Suppressor macrophage treated with lipopolysaccharide for 1 hour (primary cell): ENCODE measurements at places on chromosomes 4 and X.

DNA sequence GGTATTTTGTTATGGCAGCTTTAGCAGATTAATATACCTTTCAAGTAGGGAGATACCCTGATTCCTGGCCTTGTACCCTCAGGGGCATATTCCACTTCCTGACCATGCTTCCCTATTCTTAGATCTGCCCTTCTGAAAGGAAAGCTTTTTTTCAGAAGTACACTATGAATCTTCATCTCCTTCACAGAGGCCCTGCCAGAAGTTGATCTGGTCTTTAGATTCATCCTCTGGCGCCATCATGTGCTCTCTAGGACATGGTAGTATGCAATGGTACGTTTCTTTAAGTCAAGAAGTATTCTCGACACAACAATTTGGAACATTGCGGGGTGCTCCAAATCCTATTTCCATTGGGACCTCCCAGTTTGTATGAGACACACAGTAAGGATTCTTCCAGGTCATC lies 39.6 kb upstream of the DIPK2B start:
- DNase-seq, result no peak

- DNase-seq, result no peak
Observed at GRCh38 chrX:116342903-116343302, 93.5 kb upstream of the SLC6A14 start.

DNA sequence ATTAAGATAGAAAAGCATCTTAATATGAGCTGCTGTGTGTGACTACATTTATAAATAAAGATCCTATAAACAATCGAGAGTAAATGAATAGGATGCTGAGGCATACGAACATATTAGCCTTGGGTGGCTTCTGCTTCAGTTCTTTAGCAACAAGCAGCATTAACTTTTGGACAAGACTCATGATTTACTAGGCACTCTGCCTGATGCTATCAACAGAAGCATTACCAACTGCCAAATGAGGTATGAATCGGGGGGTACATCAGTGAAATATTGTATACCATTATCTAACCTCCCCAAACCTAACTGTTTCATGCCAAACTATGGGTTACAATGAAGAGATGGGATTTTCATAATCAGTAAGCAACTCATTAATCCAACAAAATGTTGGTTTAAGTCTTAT lies 113.1 kb downstream of the RAB28 start:
- DNase-seq, result no peak

DNA sequence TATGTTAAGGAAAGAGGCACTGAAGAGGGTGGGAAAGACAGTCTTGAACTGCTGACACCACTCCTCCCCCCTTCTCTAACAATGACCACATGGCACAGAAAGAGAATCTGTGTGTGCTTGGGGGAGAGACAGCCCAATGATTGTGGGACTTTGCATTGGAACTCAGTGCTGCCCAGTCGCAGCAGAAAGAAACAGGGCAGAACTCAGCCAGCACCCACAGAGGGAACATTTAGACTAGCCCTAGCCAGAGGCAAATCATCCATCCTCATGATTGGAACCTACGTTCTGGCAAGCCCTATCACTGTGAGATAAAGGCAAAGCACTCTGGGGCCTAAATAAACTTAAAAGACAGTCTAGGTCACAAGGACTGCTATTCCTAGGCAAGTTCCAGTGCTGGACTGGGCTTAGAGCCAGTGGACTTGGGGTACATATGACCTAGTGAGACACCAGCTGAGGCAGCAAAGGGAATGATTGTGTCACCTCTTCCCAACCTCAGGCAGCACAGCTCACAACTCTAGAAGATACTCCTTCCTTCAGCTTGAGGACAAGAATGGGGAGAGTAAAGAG lies 132.8 kb upstream of the S100G start:
- no peak for DNase-seq

- no peak for DNase-seq
Observed at GRCh38 chr4:175457956-175458355, 354.1 kb downstream of the GPM6A start.

DNA sequence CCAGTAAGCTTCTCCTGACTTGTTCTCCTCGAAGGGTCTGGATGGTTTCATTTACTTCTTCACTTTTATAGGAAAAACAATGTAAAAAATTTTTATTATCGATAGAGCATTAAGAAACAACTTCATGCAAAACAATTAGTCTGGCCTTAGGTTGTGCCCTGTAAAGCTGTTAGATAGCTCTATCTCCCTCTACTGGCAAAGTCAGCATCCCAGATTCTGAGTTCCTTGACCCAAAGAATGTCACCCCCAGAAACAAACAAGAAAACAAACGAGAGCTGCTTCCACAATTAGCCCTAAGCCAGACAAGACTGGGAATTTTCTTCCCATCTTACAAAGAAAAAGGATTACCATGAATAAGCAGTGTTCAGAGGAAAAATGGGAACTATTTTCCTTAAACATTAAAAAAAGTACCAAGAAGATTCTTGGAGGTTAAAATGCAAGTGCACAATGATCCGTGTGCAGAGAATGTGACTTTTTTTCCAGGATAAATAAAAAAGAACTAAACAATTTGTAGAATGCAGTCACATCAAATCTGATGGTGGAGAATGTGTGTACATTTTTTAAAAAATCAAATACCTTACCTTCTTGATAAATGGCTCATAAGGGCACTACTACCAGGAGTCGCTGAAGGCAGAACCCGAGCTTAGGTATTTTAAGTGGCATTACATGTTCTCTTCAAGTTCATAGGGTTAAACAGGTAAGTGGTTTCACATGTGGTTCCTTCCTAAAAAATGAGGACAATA lies 293.2 kb downstream of the FBXO8 start:
- peak; percentile 41 for DNase-seq

DNA sequence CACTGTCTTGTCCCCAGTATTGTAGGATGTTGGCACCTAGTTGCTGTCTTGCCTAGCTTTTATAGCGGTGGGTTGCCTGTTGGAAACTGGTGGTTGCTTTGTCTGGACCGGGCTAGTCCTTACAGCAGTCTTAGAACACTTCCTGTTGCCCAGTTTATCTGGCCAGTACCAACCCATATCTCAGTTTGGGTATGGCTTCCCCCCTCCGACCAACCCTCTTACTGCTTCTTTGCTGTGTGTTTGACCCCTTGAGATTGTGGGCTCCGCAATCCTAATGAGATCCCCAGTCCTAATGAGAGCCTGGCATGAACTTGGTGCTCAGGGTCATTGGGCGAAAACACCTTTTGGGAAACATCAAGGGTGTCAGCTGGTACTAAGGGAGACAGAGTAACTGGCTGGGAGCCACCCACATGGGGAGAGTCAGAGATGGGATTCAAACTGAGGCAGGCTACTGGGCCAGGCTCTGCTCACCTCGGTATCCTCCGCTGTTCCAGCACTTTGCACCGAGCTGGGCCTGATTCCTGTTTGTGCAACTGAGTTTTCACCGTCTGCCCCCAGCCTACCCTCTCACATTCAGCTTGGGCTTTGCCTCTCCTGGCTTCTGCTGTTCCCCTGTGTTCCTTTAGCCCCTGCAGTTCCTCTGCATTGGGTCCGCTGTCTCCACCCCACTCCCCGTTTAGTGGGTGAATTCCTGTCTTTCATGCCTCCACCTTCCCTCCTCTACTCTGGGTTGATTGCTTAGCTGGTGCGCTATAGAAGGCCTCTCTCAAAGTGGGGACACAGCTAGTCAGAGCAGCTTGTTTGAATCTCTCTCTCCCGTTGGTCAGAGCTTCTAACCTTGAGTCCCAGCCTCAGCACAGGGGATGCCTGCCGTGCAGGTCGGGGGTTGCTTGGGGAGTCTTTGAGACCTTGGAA lies 1.6 kb downstream of the TBC1D14 start:
- no peak for DNase-seq

DNA sequence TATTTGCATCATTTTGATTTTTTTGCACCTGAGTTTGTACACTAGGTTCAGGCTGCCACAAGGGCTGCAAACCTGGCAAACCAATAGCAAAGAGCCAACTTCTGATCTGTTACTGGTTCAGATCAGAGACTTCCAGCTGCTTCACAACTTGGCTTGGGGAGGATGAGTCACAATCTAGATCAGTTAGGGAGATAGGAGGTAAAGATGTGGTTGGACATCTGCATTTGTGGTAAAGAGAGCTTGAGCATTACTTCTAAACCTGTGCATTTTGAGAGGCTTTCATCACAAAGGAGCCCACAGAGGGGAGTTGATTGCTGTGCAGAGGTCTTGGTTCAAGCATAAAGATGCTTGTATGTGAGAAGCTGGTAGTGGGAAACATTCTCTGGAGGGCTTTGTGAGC lies 34.5 kb downstream of the LINC00632 start:
- no peak for DNase-seq

GRCh38 chrX:112642349-112642748 lies 37.4 kb downstream of the LHFPL1 start:
- DNase-seq, result peak; percentile 28

- DNase-seq, result no peak
Observed at GRCh38 chr4:94653095-94653649, 104.6 kb upstream of the BMPR1B start.

DNA sequence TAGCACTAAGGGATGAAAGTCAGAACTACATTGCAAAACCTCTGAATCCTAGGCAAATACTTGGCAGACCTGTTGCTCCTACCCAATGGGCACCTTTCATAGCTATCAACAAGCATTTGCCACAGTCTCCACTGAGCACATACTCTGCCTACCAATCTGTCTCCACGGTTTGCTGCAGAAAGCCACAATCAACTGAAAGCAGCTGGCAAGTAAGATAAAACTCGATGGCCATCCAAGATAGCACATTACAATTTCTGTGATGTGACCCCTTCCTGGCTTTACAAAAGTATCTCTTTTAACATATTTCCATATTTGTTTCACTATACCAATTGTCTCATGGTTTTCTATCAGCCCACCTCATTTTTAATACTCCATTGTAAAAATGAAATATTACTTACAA lies 1060.5 kb upstream of the INTU start:
- no peak for DNase-seq

DNA sequence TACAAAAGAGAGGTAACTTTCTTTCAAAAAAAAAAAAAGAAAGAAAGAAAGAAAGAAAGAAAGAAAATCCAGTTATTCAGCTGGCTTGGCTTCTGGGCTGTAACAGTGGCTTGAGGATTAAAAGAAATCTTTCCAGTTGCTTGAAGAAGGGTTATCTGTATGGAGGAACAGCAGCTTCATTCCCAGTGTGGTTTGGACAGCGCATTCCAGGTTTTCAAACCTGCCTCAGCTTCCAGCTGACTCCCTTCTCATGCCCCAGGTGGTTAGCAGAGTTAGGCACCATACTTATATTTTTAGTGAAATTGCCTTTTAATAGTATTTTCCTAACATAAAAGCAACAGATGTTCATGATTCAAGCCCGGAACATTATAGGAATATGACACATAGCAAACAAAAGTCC lies 48.6 kb downstream of the TMEM164 start:
- no peak for DNase-seq

GRCh38 chr4:78513411-78513975 lies 38.1 kb upstream of the ANXA3 start:
- no peak for DNase-seq

GRCh38 chr4:156576946-156577345 lies 394.7 kb downstream of the PDGFC start:
- no peak for DNase-seq

DNA sequence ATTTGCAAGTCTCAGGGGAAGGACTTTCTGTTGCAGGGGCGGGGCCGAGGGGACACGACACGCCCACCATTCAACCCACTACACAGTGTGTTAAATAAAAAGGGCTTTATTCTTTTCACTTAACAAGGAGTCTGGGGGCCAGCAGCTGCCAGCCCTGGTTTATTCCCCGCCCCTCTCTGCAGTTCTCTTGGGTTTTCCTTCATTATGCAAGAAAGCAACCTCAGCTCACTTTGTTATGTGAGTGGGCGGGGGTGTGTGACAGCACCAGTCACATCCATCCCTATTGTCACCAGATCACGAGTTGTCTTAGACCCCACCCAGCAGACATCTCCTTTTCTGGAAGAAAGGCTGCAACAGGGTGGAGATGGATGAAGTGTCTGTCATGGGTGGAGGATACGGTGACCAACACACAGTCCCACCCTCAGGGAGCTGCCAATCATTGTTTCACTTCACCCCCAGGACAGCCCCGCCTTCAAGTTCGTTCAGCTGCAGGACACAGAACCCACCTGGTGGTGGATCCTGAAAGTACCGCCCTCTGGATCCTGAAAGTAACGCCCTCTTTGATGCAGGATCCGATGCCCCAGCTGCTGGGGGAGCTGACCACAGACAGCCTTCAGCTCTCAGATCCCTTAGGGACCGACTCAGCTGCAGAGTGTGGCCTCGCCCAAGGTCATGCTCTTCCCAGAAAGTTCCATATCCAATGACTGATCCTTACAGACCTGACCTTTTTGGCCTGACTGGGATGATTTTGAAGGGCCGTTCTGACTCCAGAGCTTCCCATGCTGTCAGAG lies 79.6 kb downstream of the SMIM20 start:
- peak; percentile 93 for DNase-seq

DNA sequence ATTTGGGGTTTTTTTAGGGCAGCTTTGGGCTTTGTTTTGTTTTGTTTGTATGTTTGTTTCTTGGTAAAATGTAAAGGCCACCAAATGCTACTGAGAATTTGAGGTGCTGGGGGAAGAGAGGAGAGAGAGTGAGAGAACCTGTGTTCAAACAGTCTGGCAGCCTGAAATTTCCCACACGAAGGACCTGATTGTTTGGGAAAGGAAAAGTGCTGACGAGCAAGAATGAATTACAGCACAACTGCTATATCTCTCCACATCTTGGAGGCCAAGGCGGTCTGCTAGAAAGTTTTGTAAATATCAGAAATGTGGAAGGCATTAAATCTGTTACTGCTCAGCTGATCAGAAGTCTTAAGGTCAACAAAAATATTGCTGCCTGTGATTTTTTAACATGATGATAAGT lies 170.5 kb downstream of the PALLD start:
- no peak for DNase-seq

DNA sequence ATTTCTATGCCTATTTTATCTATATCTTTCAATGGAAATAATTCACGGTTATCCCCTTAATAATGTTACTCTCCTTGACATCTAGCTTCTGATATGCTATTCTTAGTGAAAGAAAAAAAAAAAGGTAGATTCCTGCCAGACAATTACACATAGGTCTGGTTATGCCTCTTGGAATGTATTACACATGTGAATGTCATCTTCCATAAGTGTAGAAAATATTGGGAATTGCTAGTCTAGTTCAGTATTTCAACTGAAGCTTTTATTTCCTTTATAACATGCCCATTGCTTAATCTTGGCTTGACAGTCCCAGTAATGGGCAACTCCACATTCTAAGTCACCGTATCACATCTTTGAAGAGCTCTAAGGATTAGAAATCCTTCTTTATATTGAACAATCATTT lies 25.4 kb upstream of the PPP1R2C start:
- DNase-seq, result no peak

- DNase-seq, result peak; percentile 66
Observed at GRCh38 chr4:84753321-84753972, 170.5 kb downstream of the CDS1 start.

GRCh38 chr4:104138116-104138515 lies 356.6 kb downstream of the CXXC4 start:
- DNase-seq, result no peak

GRCh38 chr4:139858436-139859205 lies 193.0 kb downstream of the MGST2 start:
- DNase-seq, result no peak

GRCh38 chr4:150256841-150257730 lies 178.8 kb downstream of the DCLK2 start:
- no peak for DNase-seq
